ENCODE measurements at places on chromosomes 7 and 10.
A peak's percentile ranks its signal among the peaks of the same experiment; 100 is the strongest.

GRCh38 chr7:34036051-34036920 is 130.9 kb downstream of the BMPER start:
- no peak for DNase-seq

DNA sequence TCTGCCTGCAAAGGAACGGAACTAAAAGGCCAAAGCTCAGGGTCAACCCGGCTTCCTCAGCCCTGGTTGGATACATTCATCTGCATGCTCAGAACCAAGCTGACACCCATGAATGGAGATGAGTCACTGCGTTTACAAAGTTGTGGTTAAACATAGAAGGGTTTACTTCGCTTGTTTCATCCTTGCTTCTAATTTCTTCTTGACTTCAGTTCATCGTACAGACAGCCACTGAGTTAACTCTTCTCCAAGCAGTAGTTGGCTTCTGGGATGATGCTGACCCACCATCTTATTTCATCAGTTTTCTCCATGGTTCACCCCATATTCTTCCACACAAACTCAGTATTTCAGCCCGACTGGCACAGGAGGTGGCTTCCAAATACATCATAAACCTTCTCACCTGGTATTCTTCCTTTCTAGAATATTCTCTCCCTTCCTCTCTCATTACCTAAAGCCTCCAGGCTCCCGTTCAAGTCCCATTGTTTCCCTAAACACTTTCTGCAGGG is 166.3 kb upstream of the RNF32 start:
- no peak for DNase-seq

DNA sequence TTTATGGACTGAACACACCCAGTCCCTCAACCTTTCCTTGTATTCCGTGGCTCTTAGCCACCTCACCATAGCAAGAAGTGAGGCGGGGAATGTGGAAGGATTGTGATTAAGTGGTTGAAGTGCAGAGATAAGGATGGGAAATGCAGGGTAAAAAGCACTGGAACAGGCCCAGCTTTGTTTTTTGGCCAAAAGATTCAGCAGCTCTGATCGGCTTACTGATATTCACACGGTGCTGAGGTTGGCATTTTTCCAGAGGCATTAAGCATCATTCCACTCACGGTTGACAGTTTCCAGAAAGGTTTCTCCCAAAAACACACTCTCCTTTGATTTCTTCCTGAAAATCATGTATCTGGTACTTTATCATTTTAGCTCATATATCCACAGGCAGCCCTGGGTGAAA is 544.2 kb downstream of the CNTNAP2 start:
- DNase-seq, result no peak

DNA sequence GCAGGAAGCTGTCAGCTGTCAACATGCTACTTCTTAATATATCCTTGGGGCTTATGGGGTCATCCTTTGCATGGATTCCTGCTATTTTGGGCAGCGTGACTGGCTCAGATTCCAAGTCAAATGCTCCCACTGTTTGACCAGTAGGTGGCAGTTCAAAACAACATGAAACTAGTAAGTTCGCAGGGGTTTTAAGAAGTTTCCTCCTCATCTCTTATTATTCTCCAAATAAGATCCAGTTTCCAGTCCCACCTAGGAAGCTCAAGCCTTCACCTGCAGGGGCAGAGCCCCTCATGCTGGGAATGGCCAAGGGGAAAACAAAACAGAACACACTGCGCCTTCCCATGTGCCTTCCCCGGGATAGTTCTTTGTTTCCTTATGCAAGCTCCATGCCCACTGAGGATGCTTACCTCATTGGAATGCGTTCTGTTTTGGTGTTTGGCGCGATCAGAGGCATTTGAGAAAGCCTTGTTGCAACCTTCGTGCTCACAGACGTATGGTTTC is 259.8 kb downstream of the GLI3 start:
- DNase-seq, result no peak

DNA sequence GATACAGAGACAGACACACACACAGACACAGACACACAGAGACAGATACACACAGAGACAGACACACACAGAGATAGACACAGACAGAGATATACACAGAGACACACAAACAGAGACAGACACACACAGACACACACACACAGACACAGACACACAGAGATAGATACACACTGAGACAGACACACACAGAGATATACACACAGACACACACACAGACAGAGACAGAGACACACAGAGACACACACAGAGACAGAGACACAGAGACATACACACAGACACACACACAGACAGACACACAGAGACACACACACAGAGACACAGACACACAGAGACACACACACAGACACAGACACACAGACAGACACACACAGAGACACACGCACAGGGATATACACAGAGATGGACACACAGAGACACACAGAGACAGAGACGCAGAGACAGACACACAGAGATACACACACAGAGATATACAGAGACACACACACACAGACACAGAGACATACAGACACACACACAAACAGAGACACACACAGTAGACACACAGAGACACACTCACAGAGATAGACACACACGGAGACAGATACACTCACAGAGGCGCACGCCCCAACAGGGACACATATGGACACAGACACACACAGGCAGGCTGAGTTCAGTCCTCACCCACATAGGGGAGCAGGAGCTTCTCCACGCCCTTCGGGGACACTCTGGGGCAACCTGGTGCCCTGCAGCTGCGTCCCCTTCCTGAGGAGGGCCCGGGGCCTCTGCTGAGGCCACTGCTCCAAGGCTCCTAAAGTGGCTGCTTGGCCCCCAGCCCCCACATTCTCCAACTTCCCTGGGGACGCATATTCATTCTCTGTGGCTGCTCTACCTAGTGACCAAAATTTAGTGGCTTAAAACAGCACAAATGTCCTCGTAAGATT is 10.3 kb upstream of the PPP2R2D start:
- no peak for DNase-seq

DNA sequence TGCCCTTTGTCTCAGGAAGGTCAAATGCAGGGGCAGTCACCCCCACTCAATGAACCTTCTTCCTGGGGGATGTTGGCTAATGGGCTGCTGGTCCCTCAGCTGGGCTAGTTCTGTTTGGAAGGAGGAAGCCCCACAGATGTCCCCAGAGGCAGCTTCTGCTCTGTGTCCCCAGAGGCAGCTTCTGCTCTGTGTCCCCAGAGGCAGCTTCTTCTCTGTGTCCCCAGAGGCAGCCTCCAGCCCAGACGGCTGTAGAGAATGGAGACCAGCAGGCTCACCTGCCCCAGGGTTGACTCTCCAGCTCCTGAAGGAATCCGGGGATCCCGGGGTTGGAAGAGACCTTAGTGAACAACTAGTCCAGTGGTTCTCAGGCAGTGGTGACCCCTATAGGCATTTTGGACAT is 62.5 kb upstream of the LEP start:
- DNase-seq, result no peak

DNA sequence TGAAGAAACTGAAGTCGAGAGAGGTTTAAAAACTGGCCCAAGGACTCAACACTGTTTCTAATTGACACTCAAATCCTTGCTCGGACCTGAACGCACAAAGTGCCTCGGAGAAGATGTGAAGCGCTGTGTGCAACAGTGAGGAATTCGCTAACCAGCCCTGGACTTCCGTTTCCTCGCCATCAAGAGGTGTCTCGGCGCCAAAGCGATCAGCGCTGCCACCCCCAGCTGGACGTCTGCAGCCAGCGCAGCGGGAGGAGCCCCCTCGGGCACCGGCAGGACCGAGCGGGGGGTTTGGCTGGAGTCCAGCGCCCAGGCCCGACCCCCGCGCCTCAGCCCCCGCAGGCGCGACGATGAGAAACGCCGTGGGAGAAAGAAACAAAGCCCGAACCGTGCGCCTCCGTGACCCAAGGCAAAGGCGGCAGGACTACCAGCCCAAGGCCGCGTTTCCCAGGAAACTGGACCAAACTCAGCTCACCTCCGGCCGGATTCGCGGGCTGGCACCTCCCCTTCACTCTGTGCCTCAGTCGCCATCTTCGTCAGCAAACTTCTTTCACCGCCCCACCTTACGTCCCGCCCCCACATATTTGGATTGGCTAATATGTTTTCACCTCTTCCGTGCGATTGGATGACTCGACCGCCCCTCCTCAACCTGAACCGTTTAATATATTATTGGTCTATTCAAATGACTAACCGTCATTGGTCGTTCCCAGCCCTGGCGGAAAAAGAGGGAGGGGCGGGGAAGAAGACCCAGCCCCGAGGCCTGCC is at the start of gene ARHGAP19:
TSS of gene ARHGAP19 (minus strand) at position 541 of the 765 bp plus-strand sequence. CDS start at position 531, 10 bp downstream.
- DNase-seq, result peak; percentile 81

GRCh38 chr10:3372281-3372680 is 199.7 kb upstream of the PITRM1 start:
- DNase-seq, result no peak

GRCh38 chr10:63206576-63206975 is 73.4 kb downstream of the NRBF2 start:
- no peak for DNase-seq

- no peak for DNase-seq
Observed at GRCh38 chr7:37027557-37028341, 303.5 kb upstream of the AOAH start.

DNA sequence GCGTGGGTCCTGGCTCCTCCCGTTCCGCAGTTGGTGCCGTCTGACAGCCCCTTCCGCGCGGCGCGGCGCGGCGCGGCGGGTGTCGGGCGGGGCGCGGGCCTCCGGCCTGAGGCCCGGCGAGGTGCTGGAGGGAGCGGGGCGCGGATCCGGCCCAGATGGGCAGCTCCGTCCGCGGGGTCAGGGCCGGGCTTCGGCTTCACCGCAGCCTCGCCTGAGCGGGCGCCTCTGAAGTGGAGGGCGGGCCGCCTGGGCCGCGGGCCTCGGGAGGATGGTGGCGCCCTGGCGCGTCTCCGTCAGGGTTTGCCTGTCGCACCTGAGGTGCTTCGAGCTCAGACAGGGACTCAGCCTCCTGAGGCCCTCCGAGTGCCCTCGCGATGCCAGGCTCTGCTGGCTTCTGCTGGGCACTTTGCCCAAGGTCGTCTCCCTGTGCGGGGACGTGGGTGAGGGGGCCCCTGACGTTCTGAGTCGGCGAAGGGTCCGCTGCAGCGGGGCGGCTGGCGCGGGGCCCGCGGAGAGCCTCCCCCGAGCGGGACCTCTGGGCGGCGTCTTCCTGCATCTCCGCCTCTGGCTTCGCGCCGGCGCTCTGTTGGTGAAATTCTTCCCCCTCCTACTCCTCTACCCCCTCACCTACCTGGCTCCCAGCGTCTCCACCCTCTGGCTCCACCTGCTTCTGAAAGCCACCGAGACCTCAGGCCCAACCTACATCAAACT is 473 bp downstream of the ADCK2 start:
- peak; percentile 59 for DNase-seq

DNA sequence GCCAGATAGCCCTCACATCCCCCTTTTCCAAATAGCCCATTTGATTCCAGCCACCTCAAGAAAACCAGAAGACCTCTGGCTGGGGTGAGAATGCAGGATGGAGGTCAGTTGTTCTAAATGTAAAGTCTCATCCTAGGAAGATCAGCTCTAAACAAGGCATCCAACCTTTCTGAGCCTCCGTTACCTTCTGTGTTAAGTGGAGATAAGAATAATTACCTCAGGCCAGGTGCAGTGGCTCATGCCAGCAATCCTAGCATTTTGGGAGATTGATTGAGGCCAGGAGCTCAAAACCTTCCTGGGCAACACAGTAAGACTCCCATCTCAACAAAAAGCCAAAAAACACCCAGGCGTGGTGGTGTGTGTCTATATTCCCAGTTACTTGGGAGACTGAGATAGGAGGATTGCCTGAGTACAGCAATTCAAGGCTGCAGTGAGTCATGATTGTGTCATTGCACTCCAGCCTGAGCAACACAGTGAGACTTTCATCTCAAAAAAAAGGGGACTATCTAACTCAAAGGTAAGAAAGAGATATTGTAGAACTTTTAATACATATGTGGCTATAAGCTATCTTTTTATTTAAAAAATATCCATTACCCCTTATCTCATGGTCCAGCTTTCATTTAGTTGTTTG is 43.5 kb downstream of the PRTFDC1 start:
- no peak for DNase-seq

GRCh38 chr7:132419542-132419941 is 156.7 kb downstream of the PLXNA4 start:
- DNase-seq, result no peak

DNA sequence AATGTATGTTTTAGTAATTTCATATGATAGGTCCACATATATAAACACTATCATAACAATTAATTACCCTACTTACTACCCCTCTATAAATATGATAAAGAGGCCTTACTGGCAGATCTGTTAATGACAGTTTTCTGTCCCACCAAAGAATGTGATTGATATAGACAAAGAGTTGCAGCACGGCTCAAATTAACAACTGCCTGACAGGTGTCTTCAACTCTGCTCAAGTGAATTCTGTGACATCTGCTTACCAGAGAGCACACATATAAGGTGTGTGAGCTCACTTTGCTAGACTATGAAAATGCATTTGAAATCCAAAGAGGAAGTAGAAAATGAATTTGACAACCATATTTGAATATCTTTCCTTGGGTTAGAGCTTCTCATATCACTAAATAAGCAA is 36.6 kb downstream of the CACNA2D1 start:
- DNase-seq, result no peak

GRCh38 chr7:17815318-17815717 is 125.0 kb downstream of the SNX13 start:
- no peak for DNase-seq

DNA sequence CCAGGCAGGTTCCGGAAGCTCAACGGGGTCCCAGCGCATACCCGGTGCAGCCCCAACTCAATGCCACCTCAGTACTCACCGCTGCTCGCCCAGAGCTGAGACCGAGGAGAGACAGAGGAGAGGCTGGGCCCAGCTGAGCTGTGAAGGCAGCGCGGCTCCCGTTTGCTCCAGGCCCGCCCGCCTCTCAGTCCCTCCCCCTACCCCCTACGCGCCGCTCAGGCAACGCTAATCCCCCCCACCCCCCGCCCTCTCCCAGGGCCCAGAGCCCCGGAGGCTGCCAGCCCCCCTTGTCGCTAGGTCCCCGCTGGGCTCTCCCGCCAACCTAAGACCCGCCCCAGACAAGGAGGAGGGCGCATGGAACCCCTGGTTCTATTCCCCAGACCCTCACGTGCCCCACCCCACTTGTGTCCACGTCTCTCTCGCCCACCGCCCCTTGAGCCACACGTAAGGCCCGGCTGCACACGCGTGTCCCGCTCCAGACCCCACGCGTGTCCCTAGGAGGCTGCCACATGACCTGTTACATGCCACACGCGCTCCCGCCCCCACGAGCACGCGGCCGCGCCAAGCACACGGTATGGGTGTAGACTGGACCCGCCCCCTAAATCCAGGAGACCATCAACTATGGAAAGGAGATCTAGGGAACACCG is at the start of gene PSD:
TSS of gene PSD (minus strand) at position 164 of the 647 bp plus-strand sequence. CDS start 1,747 bp downstream, outside the sequence.
- DNase-seq, result no peak

DNA sequence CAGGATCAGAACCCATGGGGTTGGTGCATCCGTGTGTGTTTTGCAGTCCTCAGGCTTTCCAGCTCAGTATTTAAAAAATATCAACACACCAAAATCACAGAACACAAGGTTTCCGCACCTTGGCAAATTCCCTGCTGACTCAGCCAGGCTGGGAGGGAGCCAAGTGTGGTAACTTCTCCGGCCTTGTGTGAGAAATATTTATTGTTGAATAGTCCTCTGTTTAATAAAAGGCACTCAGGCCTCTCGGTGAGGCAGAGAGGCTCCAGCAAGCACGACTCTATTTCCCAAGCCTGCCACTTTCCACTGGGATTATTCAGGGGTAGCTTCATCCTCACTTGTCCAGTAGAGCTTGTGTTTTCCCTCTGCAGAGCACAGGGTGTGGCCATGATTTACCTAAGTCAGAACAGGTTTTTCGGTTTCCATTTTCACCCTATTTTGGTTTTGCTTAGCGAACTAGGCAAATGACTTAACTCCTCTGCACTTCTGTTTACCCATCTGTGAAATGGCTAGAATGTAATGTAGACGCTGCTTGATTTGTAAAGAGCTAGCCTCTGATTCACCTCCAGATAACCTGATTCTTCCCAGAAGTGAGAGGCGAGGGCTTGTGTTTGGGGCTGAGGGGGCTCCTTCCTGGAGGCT is 13.0 kb upstream of the CHST15 start:
- peak; percentile 54 for DNase-seq
